Uterus (tissue), 4 donors: ENCODE measurements at places on chromosomes 3 and 15.

- DNase-seq: no peak
Measured at GRCh38 chr15:43534897-43535296, 17.5 kb downstream of the MAP1A start.

- DNase-seq: no peak
Measured at GRCh38 chr15:51752888-51753287, 1.5 kb downstream of the TMOD2 start.

GRCh38 chr3:126960604-126960995, 22.3 kb upstream of the PLXNA1 start:
- DNase-seq: no peak

- DNase-seq: no peak
Measured at GRCh38 chr3:6047016-6047415, 813.9 kb upstream of the GRM7 start.

GRCh38 chr15:100434561-100434960, 92.8 kb upstream of the ADAMTS17 start:
- DNase-seq: no peak

- no peak for DNase-seq
Measured at GRCh38 chr3:144018776-144019175, 47.2 kb downstream of the DIPK2A start.

DNA sequence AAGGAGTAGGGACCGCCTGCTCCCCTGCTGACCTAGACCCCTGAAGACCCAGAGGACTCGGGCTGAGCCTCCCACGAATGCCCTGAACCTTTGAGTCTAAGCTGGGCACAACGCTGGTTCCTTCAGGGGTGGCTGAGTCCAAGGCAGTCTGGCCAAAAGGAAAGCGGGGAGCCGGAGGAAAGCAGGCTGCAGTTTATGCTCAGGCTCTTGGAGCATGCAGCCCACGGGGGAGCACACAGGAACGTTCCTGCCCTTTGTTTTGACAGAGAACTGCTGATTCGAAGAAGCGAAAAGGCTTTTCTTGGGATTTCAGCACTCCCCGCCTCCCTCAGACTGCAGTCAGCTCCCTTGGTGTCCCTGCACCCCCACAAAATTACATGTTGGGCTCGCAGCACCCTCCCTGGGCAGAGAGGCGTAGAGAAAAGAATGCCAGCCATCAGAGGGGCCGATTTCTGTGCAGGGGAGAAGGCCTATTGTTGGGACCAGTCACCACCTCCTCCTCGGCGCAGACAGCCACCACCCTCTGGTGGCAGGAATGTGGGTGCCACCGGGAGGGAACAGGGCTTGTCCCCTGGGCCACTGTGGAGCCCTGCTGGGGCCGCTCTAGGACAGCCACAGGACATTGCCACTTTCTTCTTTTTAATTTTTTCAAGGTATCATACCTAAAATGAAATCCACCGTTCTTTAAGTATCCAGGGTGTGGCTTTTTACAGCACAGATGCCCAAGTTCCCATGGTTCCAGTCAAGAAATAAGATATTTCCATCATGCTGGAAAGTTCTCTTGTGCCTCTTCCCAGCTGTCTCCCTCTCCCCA, 72.2 kb downstream of the SMAD6 start:
- DNase-seq: peak; percentile 84

- DNase-seq: no peak
Measured at GRCh38 chr15:81268881-81269601, 54.9 kb downstream of the STARD5 start.

- DNase-seq: peak; percentile 24
Measured at GRCh38 chr3:8441969-8442559, 59.6 kb upstream of the LMCD1 start.

GRCh38 chr3:126147932-126148683, 32.3 kb downstream of the ALDH1L1 start:
- peak; percentile 3 for DNase-seq

DNA sequence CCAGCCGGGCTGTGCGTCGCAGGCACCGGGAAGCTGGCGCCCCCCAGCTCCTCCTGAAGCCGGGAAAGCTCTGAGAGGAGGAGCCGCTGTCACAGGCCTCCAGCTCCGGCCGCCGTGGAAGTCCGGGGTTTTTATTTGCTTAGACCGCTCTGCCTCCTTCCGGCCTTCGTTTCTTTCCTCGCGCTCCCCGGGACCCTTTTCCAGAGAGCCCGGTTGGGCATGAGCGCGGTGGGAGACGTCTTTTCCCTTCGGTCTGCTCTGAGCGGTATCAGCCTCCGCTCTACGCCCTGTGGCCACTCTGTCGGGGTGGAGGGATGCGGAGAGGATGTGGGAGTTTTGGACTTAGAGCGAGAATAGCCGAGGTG, 559 bp downstream of the SENP5 start:
- no peak for DNase-seq

- DNase-seq: no peak
Measured at GRCh38 chr3:172824229-172824628, 73.7 kb downstream of the ECT2 start.

- no peak for DNase-seq
Measured at GRCh38 chr3:48715174-48715800, 1.7 kb downstream of the IP6K2 start.

- no peak for DNase-seq
Measured at GRCh38 chr3:45225465-45226205, 452 bp downstream of the TMEM158 start.

DNA sequence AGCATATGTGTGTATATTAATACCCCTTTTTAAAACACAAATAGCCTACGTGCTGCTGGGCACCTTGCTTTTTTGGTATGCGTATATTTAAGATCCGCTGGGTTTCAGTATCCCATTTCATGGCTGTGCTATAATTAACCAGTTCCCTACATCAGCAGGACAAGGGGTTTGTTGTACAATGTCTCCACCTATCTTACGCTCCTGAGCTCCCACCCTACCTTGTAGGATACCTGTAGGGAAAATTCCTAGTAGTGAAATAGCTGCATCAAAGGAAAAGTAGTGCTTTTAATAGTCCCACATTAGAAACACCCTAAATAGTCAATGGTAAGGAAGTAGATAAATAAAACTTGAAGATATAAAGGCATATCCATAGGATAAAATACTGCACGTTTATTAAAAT, 1.4 kb downstream of the MAP6D1 start:
- DNase-seq: no peak

DNA sequence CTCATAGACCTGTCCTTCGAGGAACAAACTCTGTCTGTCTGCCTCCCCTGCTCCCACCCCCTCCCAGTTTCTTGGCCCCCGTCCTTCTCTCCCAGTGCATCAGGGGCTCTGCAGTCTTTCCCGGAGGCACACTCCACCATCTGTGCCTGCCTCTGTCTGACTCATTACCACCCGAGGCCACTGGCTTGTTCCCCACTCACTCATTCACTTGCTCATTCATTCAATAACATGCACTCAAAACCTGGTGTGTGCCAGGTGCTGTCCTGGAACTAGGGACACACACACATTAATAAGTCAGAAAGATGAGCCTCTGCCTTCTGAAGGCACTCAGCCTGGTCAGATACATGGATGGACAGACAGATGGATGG, 12.4 kb downstream of the AMIGO3 start:
- no peak for DNase-seq

DNA sequence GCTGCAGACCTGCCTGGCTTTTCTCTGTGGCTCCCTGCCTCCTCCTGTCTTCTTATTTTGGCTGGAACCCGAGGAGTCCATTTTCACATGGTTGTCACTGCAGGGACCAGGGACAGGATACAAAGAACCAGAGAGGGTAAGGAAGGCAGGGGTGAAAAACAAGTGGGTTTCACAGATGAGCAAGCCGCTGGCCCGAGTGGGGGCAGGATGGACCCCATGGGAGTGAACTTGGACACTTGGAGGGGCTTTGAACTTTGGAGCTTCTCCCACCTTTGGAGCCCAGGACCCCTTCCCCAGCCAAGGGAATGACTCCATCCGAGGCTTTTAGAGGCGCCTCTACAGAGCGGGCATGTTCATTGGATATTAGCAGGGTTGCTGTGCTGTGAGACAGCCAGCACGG, 26.9 kb upstream of the ADCY5 start:
- no peak for DNase-seq

DNA sequence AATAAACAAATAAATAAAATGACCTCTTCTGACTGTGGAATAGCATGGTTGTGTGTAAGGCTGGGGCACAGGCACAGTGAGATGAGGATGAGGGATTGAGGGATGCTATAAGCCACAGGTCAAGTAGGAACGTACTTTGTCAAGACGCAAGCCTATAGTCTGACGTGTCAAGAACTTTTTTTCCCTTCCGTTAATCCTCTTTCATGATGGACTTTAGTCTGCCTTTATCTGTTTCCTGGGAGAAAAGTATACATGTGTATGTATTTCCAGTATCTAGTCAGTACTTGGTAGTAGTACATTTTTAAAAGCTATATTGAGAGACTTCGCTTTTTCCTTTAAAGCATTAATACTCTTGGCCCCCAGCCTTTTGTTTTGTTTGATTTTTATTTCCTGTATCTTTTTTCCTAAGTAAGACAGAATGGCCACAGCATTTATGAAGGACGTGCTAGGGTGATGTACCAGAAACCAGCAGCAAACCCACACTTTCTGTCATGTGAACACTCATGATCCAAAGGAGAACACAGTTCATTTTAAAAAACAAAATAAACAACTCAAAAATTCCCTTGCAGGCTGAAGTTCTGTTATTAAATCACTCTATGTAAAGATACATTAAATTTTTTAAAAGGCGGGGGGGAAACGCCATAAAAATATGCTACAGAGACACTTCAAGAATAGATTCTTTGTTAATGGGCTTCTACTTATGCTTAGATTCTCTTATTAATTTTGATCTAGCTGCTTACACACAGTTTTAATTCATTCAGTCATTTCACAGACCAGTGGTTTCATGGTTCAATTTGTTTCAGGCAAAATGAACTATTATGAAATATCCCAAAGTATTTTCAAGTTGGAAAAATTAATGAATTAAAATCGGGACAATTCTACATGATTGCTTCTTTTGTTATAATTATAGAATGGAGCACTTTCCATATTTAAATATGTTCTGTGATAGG, 114.7 kb downstream of the SNRK start:
- DNase-seq: no peak

- DNase-seq: no peak
Measured at GRCh38 chr3:101466465-101467309, 46.3 kb downstream of the SENP7 start.

DNA sequence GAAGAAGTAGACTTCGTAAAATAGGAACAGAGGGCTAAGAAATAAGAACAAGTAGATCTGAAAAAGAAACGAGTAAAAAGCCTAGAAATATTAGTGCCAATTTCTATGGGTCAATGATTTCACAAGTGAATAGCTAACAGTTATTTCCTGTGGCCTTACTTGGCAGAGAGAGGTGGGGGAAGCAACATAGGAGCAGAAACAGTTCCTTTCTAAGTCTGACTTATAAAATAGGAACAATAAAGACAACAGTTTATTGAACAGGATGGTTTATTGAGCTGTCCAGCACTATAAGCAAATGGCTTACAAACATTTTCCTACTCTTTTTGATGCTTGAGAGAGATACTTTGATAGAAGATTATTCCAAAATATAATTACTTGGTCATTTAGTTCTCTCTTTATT, 37.9 kb downstream of the AGTR1 start:
- DNase-seq: no peak

- DNase-seq: no peak
Measured at GRCh38 chr3:71095511-71096291, 487.8 kb downstream of the FOXP1 start.

GRCh38 chr3:30341851-30342250, 264.6 kb upstream of the TGFBR2 start:
- no peak for DNase-seq

- DNase-seq: no peak
Measured at GRCh38 chr15:57529748-57530147, 62.0 kb upstream of the MYZAP start.

DNA sequence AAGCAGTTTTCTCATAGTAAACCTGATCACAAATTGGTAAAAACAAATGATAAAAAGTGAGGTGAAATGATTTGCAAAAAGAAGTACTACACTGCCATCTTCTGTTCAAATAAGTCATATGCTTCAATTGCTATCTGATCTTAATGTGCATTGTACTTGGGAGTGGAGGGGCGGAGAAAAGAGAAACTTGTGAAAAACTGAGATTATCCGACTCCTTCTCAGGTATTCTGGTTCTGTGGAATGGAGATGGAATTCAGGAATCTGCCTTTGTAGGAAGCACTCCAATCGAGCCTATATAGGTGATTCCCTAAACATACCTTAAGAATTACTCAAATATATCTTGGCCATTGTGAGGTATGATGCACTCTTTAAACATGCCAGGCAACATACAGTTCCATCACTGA, 180.6 kb downstream of the CHL1 start:
- no peak for DNase-seq

GRCh38 chr3:171375666-171376595, 84.3 kb downstream of the TNIK start:
- DNase-seq: no peak

GRCh38 chr3:139676108-139676507, 1.7 kb downstream of the NMNAT3 start:
- DNase-seq: no peak

DNA sequence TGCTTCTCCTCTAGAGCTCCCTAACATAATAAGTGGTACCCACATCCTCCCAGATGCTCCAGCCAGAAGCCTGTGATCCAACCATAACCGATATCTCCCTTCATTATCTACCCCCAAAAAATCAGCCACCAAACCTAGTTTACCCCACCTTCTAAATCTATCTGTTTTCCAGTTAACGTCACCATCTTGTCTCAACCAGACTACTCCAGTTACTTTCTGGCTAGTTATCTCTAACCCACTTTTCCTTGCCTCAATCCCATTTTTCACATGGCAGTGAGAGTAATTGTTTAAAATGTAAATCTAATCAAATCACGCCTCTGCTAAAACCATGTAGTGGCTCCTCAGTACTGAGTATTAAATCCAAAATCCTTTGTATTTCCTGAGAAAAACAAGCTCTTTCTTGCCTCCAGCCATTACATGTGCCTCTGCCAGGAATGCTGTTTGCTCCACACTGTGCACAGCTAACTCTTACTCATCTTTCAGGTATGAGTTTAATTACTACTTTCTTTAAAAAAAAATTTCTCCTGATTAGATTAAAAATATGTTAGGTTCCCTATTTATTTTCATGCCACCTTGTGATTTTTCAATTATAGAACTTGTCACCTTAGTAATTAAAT, 15.4 kb downstream of the CCDC54 start:
- no peak for DNase-seq

GRCh38 chr3:164458986-164459385, 619.3 kb downstream of the SI start:
- DNase-seq: no peak
